ENCODE measurements at places on chromosomes 3 and 15.

- no peak for DNase-seq
Measured at GRCh38 chr3:172467170-172467824, 19.0 kb upstream of the GHSR start.

DNA sequence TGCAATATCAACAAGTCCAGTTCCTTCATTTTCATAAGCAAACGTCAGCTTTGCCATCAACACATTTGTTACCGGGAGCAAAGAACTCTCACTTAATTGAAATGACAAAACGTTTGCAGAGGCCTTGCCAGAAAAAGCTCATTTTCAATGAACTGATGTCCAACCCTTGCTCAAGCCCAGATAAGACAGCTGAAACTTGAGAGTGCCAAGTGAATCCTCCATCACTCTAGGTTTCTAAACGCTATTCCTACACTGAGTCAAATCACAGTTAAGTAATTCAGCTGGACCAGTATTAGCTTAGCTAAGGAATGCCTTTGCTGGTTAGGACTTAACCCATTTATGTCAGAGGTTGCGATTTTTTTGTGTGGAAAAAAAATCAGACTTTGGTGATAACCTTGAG is 11.5 kb downstream of the CHSY1 start:
- DNase-seq: no peak

GRCh38 chr3:189839576-189839975 is 208.4 kb downstream of the TP63 start:
- DNase-seq: no peak

- no peak for DNase-seq
Measured at GRCh38 chr3:159711560-159712333, 276.9 kb upstream of the IL12A start.

DNA sequence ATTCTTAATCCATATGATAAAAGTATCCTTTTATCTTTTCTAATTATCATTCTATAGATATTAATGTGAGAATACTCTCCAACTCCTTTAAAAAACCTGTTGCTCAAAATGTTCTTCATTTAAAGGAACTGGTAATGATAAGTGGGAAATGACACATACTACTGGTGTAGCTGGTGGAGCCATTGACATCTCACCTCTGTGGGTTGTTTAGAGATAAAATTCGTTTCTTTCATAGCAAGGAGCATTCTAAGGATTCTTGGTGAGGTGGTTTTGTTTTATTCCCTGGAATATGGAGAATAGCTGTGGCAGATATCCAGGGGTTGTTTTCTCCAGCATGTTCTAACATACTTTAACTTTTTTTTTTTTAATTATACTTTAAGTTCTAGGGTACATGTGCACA is 299.8 kb upstream of the THBS1 start:
- DNase-seq: no peak

DNA sequence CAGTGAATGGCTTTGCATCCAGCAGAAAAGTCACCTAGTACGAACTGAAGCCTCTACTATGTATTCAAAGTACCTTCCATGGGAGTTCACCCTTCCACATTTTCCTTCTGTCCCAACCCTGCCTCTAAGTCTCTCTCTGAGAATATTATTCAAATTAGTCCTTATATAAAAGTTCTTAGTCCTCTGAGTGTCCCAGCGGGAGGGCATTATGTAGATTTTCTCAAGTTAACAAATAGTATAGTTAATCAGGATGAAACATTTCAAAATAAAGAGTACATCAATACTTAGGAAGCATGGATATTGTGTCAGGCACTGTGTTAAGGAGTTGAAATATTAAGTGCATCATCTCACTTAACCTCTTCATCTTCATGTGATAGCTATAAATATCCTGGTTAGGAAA is 223.3 kb downstream of the CPNE4 start:
- no peak for DNase-seq

DNA sequence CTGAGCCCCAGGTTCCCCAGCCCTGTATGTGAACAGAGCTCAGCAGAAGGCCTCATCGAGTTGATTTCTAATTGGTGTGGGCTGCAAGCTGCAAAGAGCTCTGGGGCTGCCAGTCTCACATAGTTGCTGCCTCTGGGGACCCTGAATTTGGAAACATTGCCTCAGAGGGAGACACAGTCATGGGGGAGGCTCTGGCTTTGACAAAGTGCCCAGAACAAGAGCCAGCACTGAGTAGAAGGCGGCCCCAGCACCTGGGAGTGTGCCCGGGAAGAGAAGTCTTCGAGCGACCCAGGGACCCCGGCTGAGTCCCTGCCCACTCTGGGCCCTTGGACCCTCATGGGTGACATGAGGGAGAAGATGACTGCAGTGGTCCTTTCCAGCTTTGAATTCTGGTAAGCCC is 7.3 kb downstream of the NTRK3 start:
- no peak for DNase-seq

DNA sequence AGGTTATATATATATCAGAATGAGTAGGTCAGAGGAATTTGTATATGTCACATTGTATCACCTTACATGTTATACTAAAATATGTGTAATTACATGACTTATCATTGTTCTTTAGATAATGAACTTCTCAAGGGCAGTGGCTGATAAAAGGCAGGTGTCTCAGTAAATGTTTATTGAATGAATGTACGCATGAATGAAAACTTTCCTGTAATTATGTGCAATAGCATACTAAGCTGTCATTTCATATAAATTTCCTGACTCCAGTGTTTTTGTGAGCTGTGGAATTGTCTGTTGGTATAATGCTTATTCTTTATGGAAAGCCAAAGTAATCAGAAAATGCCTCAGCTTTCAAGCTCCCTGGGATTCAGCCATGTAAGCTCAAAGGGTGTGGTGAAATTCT is 4.2 kb downstream of the TBC1D23 start:
- no peak for DNase-seq

- no peak for DNase-seq
Measured at GRCh38 chr15:48354694-48355303, 23.6 kb downstream of the DUT start.

DNA sequence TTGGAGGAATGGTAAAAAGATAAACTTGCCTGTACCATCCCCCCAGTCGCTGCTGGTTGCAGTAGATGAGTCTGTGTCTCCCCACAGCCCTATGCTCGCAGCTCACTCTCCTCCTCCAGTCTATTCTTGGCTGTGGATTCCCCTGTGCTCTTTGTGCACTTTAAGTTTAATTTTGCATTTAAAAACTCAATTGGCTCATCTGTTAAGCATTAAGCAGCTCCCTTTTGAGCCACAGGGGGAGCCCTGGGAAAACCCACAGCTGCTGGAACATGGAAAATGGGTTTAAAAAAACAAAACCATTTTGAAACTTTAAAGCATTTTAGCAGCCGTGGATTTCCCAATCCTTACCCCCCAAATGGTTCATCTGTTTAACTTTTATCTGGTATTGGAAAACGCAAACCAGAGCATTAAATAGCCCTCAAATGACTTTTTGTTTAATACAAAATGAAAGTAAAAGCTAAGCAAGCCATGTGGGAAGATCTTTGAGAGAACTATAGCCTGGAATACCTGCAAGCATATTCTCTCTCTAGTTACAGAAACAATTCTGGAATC is 536.9 kb downstream of the ZIC1 start:
- DNase-seq: no peak

- no peak for DNase-seq
Measured at GRCh38 chr3:190642016-190642415, 128.1 kb downstream of the IL1RAP start.

GRCh38 chr3:64122476-64122875 is 99.2 kb upstream of the PSMD6 start:
- no peak for DNase-seq

DNA sequence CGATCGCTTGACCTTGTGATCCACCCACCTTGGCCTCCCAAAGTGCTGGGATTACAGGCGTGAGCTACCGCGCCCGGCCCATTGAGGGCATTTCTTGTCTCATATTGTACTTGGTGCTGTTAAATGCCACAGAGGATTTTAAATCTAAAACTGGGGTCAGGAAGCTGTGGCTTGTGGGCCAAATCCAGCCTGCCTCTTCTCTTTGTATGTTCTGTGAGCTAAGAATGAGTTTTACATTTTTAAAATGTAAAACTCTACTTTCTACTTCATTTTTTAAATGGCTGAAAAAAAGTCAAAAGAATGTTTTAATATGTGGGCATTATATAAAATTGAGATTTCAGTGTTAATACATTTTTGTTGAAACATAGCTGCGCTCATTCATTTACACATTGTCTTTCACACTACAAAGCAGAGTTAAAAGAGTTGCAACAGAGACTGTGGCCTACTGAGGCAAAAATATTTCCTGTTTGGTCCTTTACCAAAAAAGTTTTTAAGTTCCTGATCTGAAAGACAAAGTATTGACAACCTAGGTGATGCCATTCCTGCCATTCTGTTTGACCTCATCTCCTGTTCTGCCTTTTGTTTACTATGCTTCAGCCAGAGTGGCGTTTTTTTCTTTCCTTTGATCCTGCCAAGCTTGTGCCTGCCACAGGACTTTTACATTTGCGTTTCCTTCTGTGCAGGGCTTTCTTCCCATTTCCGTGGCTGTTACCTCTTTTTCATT is 50.4 kb downstream of the PDCD6IP start:
- no peak for DNase-seq
